ENCODE measurements at places on chromosomes 4 and X. TPM values are rescaled to one million over a fixed set of nuclear protein-coding genes. Genes with fewer than 3 reads are reported as not detected.

The NUDT11 gene
- total RNA-seq = 4.1 TPM

The MSANTD1 gene
- total RNA-seq = not detected

The TMEM150C gene
- total RNA-seq = 1.8 TPM

The MAGEC2 gene
- 77.9 TPM for total RNA-seq

The PNMA3 gene
- total RNA-seq = not detected

The SSX4 gene
- not detected for total RNA-seq

The GPR34 gene
- total RNA-seq = not detected

The FRMPD3 gene
- total RNA-seq = not detected

The TMPRSS11B gene
- total RNA-seq = not detected

The SETD7 gene
- total RNA-seq = 25.3 TPM

The HDX gene
- 6.3 TPM for total RNA-seq

The MAGEA4 gene
- 0.64 TPM for total RNA-seq

The NMU gene
- 5.2 TPM for total RNA-seq

The RPS6KA6 gene
- total RNA-seq = not detected

The CSAG2 gene
- total RNA-seq = not detected

The SUPT20HL2 gene
- not detected for total RNA-seq

The CCDC110 gene
- total RNA-seq = 1.7 TPM

The FGG gene
- not detected for total RNA-seq

The CNGA1 gene
- not detected for total RNA-seq

The TLR10 gene
- total RNA-seq = not detected

The RASL11B gene
- total RNA-seq = not detected

The STK32B gene
- 7.6 TPM for total RNA-seq

The FGF5 gene
- total RNA-seq = 2.0 TPM

The LAMP2 gene
- total RNA-seq = 327 TPM

The XAGE2 gene
- not detected for total RNA-seq

The PF4V1 gene
- total RNA-seq = not detected

The SMAD1 gene
- 8.6 TPM for total RNA-seq

The ADAMTS3 gene
- 0.12 TPM for total RNA-seq

The CTAG2 gene
- 1.1 TPM for total RNA-seq

The TLR8 gene
- total RNA-seq = not detected

All from M059J (cell line).